Foreskin melanocyte (primary cell): ENCODE measurements at places on chromosomes 5 and 9.
A peak's percentile ranks its signal among the peaks of the same experiment; 100 is the strongest.

DNA sequence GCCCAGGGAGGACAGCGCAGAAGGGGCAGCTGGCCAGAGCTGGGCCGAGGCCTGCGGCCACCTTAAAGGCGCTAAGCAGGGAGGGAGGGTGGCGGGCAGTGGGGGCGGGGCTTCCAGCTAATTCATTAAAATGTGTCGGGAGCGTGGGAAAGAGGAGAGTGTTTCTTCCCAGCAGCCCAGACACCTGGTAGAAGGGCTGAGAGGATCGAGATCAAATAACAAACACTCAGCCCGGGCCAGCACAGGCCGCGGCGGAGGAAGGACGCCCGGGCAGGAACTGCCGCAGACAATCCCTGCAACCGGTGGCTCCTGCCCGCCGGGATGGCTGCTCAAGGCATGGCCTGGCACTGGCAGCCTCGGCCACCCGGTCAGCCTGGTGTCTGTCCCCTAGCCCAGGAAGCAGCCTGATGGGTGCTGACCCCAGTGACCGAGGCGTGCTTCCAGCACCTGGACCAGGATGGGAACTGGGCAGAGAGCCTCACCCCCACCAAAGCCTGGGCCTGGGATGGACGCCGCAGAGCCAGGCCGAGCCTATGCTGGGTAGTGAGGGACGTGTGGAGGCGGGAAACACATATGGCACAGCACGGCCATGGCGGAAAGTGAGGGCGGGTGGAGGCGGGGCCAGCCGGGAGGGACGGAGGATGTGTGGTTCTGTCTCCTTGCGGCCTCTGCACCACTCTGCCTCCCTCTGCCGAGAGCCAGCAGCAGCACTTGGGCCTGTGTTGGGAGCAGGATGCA lies 3.2 kb upstream of the NRARP start:
- no peak for DNase-seq

DNA sequence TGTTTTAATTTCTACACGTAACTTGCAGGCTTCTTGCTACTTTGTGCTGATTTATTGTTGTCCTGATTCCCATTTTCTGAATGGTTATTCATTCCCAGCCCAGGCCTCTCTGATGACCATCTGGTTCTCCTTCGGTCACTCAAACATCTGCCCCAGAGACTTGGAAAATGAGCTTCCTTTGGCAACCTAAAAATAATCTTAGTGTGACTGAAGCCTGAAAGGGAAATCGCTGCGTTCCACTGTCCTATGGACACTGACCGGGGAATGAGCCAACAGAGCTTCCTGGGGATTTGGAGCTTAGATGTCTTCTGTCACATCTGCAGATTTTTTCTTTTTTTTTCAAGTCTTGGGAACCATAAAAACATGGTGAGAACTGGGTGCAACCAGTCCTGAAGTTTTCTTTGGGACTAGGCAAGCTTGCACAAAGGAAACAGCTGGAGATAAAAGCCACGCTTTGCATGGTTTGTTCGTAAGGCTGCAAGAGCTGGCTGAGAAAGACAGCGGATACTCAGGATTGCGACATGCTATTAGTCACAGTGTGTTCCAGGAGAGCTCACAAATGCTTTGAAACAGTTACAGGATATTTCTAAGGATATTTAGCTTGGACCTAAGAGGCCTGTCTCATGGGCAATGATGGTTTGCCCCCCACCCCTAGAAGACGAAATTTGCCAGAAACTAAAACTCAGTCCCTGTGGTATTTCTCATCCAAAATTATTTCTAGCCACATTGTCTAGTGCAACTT lies 146.2 kb downstream of the GOLPH3 start:
- DNase-seq = peak; percentile 62

- DNase-seq = no peak
Observed at GRCh38 chr5:88190106-88190834, 78.4 kb downstream of the TMEM161B start.

DNA sequence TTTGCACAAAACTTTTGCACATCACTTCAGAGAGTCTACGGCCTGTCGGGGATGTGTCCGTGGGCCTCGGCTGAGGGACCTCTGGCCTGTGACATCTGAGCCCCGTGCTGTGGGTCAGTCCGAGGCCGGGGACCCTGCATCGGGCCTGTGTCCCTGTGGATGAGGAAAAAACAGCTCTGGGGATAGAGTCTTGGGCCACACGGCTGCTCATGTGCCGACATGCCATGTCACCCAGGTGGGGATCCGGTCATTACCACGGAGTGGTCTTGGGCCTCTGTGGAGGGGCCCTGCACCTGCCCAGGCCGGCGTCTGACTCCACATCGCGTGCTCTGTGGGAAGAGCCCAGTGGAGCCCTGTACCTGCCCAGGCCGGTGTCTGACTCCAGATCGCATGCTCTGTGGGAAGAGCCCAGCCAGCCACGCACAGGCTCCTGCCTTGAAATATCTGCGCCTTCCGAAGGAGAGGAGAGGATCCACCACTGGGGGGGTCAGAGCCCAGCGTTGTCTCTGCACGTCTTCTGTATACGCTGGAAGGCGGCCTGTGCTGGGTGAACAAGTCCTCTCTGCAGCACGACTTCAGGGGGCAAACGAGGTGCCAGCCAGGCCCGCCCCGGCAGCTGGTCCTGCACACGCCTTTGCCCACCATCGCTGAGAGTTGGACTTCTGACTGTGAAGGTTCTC lies 27.5 kb upstream of the IRX4 start:
- DNase-seq = no peak
